ENCODE measurements at places on chromosomes 16 and 17. TPM values are rescaled to one million over a fixed set of nuclear protein-coding genes. Genes with fewer than 3 reads are reported as not detected.

DNA sequence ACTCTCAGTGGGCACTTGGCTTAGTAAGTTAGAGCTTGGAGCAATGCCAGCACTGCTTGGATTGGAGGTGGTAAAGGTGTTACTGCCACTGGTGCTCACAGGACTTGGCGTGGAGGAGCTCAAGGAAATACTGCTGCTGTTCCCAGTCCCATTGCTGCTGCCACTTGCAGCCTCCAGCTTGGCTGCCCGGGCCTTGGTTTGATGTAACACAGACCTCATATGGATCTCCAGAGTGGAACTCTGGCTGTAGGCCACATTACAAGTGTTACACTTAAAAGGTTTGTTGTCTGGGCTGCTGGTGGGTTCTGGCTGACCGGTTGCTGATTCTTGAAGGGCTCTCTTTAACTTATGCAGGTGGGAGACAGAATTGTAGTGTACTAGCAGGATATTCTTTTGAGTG is 250.3 kb downstream of the ZFHX3 start:
- no peak for DNase-seq

Gene HIGD1B
- total RNA-seq = not detected

DNA sequence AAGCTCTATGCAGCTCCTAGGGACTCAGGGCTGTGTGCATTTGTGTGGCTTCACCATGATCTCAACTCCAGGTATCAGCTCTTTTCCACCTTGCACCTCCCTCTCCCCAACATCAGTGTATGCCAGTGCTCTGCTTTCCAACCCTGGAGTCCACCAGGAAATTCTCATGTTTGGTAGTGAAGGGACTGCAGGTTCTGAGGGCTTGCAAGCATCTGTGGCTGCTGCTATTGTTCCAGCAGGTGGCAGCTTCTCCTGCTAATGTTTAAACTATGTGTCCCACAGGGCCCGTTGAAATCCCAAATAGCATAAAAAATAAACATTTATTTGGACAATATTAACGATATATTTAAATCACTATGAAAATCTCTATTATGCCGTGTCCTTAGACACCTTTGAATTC is 82.0 kb downstream of the RGS9 start:
- no peak for DNase-seq

Gene MMP28
- not detected for total RNA-seq

GRCh38 chr17:73387746-73388577 is 76.2 kb upstream of the CDC42EP4 start:
- no peak for DNase-seq
